EH (cell line): ENCODE measurements at places on chromosomes 3 and 15.

DNA sequence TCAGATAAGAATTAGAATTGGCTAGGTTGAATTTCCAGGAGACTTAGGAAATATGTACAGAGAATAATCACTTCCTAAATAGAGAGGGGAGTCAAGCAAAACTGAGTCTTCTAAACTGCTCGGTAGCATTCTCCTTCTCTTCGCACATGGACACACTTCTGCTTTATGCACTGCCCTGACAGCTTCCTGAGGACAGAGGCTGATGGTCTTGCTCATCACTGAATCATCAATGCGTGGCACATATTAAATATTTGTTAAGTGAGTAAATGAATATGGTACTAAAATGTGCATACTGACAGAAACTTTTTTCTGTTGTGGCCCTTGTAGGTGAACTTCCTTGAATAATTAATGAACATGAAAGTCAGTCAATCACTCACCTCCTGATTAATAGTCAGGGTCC lies 315.5 kb downstream of the FHIT start:
- DNase-seq: peak; percentile 73

GRCh38 chr3:59979542-59979941 lies 929.7 kb upstream of the CFAP20DC start:
- no peak for DNase-seq

GRCh38 chr3:43346978-43347749 lies 60.8 kb downstream of the SNRK start:
- no peak for DNase-seq

DNA sequence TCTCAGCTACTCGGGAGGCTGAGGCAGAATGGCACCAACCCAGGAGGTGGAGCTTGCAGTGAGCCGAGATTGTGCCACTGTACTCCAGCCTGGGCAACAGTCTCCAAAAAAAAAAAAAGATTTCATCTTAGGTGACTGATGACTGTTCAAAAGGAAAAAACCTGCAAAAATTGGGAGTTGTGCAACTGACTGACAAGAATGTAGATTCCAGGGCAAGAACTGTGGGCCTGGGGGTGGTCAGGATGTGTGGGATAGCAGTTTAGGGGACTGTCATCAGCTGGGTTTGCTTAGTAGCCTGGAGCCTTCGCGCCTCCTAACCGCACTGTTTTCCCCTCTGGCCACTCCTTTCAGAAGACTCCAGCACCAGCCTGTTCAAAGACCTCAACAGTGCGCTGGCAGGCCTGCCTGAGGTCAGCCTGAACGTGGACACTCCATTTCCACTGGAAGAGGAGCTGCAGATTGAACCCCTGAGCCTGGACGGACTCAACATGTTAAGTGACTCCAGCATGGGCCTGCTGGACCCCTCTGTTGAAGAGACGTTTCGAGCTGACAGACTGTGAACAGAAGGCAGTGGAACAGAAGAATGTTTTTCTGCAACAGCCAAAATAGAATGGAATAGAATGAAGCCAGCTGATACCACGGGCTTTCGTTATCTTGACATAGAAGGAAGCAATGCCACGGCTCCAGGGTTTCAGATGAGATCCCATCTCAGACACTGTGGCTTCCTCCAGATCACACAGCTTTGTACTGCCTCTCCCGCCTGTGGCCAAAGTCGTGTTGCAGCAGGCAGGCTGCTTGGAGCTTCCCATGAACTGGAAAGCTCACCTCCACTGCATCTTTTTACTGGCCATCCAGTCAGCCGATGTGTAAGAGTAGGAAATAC lies 75.3 kb upstream of the BLM start:
- DNase-seq: no peak

DNA sequence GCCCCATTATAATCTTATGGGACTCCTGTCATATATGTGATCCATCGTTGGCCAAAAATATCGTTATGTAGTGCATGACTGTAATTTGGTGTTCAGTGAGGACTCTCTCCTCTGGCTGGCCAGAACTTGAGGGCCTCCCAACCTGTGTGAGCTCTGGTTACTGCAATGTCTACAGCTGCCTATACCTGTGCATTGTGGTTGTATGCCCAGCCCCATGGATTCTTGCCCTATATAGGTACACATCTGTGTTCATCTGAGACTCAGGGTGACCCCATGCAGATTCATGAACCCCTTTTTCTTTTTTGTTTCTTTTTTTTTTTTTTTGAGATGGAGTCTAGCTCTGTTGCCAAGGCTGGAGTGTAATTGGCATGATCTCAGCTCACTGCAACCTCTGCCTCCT lies 32.6 kb upstream of the KLF13 start:
- DNase-seq: no peak

- peak; percentile 78 for DNase-seq
These were observed 183.3 kb downstream of the NR1D2 start for GRCh38 chr3:24128199-24129005.

GRCh38 chr3:182803596-182803995 lies 10.3 kb downstream of the ATP11B start:
- no peak for DNase-seq

GRCh38 chr3:171225708-171226107 lies 199.2 kb upstream of the SLC2A2 start:
- DNase-seq: peak; percentile 83

- peak; percentile 9 for DNase-seq
These were observed 269.1 kb downstream of the SCAPER start for GRCh38 chr15:76636059-76636458.

- no peak for DNase-seq
These were observed 47.3 kb upstream of the PHLDB2 start for GRCh38 chr3:111811811-111812210.

DNA sequence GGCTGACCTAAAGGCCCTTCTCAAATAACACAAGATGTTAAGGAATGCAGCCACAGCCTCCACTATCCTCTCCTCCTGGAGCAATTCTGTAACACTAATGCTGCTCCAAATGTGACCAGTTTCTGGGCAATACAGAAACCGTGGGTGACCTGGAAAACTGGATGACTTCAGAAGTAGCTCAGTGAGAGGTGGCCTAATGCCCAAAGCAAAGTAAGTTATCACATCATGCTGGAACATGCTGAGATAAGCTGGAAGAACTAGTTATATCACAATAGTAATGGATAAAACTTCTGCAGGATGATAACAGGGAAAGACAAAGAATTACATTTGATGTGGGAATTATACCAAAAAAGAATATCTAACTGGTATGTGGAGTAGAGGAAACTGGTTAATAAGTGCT lies 72.0 kb downstream of the DHX30 start:
- no peak for DNase-seq

DNA sequence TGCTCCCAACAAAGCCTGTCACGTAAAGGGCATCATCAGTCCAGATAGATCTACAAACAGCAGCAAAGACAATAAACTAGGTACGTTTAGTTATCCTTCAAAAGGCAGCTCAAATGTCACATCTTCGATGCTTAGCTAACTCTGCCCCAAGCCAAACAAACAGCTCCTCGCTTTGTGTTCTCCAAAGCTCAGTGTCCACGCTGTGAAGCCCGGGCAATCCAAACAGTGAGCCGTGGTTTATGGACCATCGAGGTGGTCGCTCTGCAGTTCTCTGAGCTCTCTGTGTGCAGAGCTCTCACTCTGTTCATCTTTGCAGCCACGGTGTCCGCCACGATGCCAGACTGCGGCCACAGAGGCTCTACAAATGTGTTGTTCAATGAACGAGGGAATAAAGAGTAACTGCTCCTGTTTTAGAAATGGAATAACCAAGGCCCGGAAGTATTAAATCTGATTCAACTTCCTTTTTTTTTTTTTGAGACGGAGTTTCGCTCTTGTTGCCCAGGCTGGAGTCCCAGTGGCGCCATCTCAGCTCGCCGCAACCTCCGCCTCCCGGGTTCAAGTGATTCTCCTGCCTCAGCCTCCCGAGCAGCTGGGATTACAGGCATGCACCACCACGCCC lies 117.2 kb upstream of the FAM174B start:
- no peak for DNase-seq

- DNase-seq: no peak
These were observed 305.0 kb downstream of the SHQ1 start for GRCh38 chr3:72543246-72543645.

DNA sequence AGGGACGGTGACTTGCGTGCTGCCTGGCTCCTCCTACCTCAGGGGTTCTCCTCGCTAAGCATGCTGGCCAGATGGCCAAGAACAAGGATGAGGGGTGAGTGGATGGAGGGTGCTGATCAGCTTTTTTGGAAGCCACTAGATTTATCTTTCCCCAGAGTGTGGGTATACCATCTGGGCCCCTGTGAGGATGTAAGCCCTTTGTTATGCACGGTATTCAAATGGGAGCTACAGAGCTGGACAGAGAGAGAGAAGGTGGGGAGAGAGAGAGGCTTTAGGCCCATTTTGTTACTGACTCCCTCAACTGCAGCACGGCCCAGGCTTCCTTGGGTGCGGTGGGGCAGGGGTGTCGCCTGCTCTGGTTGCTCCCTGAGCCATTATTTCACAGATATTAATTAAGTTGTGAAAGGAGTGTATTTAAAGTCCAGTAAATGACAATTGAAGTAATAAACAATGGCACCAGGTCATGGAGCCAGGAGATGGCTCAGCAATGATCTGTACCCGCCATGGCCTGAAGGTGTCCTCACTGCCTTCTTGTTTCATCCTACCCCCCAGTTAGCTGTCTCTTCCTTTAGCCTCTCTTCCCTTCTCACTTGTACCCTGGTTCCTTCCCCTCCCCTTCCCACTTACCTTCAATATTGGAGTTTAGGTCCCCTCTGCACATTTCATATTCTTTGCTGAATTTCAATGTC lies 158.0 kb downstream of the CLSTN2 start:
- no peak for DNase-seq

DNA sequence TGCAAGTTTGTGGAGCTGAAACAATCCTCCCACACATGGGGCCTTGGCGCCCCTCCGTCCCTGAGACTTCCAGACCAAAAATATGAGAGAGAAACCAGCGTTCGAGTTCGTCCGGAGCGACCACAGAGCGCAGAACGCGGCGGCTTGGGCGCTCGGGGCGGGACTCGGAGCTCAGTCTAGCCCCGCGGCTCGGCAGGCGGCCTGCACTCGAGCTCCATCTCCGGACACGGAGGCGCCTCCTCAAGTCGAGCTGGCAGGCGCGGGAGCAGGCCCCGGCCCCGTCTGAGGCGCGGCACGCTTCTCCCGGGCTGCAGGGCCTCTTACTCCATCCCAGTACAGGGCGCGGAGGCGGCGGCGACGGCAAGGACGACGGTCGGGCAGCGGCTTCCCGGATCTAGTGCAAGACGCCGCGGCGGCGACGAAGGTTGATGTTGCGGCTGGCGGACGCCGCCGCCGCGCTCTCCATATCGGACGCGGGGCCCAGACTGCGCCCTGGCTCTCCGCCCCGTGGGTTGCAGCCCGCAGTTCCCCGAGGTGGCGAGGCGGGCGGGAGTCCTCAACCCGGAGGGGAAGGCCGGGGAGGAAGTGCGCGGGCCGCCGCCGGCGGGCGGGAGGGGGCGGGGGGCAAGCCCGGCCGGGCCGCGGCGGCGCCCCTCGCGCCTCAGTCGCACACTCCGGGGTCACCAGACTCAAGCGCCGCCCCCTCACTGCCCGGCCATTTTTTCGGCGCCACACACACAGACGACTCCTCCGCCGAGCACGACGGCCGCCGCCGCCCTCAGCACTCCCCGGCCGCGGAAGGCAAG lies 674 bp downstream of the MSL2 start:
- DNase-seq: peak; percentile 81
